Cardiac septum (tissue), 1 donor: ENCODE measurements at places on chromosomes 1 and 21. TPM values are rescaled to one million over a fixed set of nuclear protein-coding genes. Genes with fewer than 3 reads are reported as not detected.

- no peak for DNase-seq
These were observed 1.6 kb upstream of the PLA2G2C start for GRCh38 chr1:20187813-20188454.

DNA sequence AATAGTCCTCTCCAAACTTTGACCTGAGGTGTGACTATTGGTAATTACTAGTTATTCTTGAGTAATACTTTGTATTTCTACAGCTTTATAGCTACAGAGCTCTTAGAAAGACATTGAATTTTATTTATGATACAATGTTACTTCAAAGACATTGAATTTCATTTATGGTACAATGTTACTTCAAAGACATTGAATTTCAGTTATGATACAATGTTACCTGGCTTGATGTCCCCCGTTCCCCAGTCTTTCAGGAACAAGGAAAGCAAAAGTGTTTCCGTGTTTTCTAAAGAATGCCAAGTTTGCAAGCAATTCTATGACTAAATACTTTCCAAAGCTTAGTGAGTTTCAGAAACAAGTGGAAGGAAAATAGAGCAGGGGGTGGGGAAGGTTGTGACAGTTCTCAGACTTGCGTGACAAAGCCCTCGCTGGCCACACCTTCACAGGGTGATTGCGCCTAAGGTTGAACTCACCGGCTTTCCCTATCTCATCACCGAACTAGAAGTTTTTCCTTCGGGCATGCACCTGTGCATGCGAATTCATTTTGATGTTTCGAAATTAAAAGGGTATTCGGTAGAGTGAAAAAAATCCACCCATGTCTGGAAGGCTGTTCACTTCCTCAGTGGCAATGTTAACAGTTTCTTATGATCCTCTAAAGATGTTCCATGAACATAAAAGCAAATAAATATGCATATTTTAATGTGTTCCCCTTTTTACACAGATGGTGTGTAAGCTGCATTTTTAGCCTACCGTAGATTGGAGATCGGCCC lies 909 bp upstream of the PAXBP1 start:
- DNase-seq, result no peak

LORICRIN gene
- total RNA-seq, result not detected

RSPH1 gene
- not detected for total RNA-seq

- no peak for DNase-seq
These were observed 33.7 kb downstream of the FAM163A start for GRCh38 chr1:179776831-179777230.

GRCh38 chr1:2193514-2194281 lies 874 bp downstream of the FAAP20 start:
- no peak for DNase-seq

GRCh38 chr1:183758913-183759312 lies 46.0 kb upstream of the RGL1 start:
- no peak for DNase-seq

ICOSLG gene
- 1.5 TPM for total RNA-seq

- DNase-seq, result no peak
These were observed 494 bp upstream of the PIP5K1A start for GRCh38 chr1:151197863-151198253.

DNA sequence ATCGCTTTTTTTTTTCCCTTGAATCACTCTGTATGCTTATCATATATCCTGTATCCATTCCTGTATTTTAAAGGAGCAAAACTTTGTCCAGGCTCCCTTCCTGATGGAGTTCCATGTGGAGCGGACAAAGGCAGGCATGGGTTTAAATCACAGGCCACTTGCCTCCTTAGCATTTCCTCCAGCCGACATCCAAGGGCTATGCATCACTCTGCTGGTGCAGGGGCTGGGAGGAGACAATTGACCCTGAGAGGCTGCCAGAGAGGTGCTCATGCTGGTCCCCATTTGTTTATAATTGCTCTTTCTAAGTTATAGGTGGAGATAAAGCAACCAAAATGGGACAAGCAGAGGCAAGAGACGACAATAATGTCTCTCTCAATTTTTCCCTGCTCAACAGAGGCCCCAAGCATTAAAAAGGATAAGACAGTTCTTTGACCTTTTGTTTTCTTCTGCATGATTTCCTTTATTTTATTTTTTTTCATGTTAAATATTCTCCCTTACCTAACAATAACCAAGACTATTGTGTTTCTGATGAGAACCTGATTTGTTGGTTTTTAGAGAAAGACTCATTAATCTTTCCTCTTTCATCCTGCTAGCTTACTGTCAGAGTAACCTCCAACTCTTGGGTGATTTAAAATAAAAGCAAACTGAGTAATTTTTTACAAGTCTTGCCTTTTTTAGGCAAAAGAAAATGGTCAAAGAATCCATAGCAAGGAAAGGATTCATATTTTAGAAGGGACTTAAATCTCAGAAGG lies 353.7 kb downstream of the ADGRL2 start:
- no peak for DNase-seq

FNDC5 gene
- total RNA-seq, result 18.7 TPM

DNA sequence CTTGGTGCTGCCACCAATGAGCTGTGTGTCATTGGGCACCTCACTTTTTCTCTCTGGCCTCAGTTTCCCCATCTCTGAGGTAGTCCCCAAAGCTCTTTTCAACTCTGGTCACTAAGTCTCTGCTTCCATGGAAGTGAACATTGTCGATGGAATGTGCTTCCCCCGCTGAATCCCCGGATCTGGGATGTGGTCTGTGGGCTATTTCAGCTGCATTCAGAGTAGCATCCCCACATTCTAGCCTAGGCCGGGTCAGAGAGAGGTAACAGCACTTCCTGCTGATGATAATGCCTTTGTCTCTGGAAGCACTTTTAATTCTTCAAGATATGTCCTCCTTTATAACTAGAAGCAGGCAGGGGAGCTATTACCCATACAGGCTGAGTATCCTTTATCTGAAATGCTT lies 29.8 kb downstream of the RASSF5 start:
- DNase-seq, result no peak

GRCh38 chr1:180896161-180896560 lies 16.5 kb upstream of the KIAA1614 start:
- DNase-seq, result no peak

NEGR1 gene
- 5.2 TPM for total RNA-seq

DNA sequence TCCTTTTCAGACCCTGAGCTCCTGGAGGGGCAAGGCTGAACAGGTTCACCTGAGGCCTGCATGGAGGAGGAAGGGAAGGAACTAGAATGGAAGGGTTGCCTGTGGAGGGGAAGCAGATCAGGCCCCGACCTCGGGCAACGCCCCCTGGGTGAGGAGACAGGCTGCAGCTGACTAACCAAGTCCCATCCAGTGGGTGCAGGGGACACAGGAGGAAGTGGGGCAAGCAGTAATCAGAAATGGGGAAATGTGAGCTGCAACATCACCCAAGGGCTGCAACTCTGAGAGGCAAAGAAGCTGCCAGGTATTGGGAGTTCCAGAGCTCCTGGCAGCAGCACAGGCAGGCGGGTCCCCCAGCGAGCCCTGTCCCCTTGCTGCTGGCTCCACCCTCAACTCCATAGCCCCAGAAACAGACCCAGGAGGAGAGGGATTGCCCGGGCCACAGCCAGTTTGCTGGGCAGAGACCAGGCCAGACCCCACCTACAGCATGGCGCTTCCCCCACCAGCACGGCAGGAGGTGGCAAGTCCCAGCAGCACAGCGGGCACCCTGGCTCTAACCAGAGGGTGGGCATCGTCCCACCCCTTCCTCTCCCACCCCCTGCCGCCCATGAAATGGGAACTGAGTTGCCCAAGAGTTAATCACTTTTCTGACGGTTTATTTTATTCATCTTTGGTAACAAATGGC lies 38.5 kb downstream of the MRPL37 start:
- no peak for DNase-seq

DNA sequence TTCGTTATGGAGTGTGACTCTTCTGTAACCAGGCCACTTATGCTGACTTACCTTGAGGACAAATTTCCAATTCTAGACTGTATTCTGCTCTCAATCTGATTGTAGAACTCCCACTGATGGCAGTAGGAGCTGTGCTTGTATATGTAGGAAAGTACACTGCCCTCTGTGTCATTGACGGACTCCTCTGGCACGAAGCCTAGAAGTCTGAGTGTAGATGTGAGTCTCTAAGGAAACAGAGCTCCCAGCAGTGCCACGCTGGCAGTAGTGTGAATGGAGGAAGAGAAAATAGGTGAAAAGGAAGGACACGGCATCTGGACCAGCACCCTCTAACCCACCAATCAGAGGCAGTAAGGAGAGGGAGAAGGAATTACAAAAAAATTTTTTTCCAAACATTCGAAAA lies 130.4 kb upstream of the ADGRL2 start:
- no peak for DNase-seq

DNA sequence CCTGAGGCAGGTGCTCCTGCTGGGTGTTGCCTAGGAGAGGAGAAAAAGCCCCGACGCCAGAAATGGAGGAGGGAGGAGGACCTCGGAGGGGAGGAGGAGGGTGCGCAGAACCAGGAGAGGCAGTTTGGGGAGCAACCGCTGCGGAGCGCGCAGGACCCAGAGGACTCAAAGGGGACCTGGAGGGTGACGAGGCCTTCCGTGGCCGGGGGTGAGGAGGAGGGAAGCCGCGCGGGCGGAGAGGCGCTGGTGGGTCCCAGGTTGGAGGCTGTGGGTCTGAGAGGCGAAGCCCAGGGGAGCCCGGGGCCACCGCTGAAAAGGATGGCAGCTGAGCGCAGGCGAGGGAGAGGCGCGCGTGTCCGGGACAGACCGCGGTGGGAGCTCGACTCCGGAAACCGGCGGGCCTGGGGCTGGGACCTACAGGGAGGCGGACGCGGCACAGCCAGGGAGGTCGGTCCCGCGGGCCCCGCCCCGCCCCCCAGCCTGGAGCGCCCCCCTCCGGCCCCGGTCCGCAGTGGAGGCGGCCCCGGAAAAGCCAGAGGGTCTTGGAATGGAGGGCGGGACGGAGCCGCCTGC lies 15.1 kb downstream of the RNF223 start:
- no peak for DNase-seq

- DNase-seq, result no peak
These were observed 155.0 kb downstream of the TNFSF18 start for GRCh38 chr1:172895761-172896160.

DNA sequence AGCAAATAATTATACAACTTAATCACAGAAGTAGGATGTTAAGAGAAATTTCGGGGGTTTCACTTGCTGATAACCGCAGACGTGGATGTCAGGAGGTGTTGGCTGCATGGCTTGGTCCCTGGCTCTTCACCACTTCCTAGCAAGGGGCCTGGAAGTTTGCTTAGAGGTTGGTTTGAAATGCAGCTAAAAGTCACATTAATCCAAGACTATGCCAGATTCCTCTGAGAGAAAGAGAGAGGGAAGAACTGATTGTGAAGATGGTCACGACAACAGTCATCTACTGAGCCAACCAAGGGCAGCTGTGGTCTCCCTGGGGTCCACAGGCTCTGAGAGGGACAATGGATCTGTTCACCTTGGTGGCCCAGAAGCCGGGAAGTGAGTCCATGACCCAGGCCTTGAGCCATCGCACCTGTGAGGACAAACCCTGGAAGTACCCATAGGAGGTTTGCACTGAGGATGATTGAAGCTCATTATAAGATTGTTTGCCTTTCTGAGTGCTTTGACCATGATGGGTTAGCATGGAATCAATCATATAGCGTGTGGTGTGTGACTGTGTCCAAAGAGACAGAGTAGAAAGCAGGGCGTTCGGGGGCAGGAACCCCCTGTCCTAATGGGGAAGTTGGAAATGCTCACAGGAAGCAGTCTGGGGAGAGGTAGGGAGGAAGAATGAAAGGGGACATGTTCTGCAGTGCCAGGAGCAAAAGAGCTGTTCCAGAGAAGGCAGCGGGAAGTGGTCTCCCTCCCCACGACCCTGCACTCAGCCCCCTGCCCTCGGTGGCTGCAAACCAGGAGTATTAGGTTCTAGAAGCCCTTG lies 47.1 kb downstream of the UMODL1 start:
- no peak for DNase-seq

GRCh38 chr1:46487818-46488218 lies 1.8 kb upstream of the DMBX1 start:
- DNase-seq, result no peak

DNA sequence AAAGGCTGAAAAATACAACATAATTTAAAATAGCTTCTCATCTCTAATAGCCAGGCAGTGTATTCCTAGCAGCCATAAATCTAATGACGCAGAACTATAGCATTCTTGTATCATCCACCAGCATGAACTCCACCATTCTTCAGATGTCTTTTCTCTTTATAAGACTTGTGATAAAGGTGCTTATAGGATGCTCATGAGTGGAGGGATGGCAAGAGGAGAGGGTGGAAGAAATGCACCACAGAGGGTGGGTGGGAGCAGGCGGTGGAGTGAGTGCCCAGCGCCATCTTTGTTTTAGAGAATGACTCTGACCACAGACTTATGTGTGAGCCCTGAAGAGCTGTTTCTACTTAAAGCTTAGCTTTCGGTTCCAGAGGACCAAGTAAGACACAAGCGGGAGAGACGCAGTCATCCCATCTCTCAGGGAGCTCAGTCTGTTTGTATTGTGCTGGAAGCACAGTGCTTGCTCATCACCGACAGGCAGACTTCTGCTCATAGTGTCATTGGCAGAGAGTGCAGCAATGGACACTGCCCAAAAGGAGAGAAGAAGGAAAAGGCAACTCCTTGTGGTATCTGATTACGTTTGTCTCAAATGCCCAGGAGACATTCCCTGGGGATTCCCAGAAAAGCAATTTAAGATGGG lies 65.6 kb downstream of the KCNJ15 start:
- no peak for DNase-seq

- DNase-seq, result no peak
These were observed 19.4 kb downstream of the PRPF38A start for GRCh38 chr1:52423771-52424170.

GRCh38 chr21:42317826-42318746 lies 2.9 kb upstream of the TFF3 start:
- DNase-seq, result peak; percentile 67

C1orf167 gene
- total RNA-seq, result 2.3 TPM

- no peak for DNase-seq
These were observed 2.2 kb downstream of the SLC30A2 start for GRCh38 chr1:26043765-26044164.
